ENCODE measurements at places on chromosomes 13 and 19.

DNA sequence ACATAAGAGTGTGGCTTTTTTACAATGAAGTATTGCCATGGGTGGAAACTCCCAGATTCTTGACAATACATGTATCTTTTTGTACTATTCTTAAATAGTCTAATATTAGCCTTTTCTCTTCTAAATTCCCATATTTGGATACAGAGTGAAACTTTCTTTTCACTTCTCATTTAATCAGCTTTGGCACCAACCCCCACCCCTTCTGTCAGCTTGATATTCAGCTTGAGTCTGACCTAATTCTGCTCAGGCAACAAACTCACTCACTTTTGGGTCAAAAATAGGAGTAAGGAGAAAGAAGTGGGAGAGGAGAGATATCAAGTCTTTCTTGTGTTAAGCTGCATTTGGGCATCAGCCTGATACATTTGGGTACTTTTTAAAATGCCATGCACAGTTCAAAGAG lies 397.5 kb downstream of the COG6 start:
- no peak for DNase-seq

DNA sequence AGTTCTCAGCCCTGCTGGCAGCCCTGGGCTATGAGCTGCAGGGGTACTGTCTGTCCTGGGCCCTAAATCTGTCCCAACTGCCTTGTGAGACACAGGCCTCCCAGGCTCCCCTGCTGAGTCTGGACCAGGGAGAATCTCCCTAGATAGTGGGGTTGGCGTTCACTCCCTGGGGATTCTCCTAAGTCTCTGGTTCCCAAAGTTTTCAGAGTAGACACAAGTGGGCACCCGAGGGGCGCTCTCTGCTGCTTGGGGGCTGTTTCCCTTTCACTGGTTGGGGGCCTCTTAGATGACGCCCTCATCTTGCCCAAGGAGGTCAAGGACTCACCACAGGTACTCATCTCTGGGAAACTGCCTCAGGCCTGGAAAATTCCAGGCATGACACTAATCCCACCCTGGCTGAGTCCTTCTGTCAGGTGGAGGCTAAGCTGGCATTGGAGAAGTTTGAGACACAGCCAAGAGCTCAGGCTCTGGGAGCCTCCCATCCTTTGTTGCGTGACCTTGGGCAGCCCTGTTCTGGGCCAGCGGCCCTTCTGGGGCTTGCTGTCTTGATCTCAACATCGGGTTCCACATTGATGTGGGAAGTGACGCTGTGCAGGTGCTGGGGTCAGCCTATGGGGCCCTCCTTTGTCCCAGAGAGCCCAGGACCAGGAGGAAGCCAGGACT lies 3.9 kb downstream of the RPL18A start:
- no peak for DNase-seq

DNA sequence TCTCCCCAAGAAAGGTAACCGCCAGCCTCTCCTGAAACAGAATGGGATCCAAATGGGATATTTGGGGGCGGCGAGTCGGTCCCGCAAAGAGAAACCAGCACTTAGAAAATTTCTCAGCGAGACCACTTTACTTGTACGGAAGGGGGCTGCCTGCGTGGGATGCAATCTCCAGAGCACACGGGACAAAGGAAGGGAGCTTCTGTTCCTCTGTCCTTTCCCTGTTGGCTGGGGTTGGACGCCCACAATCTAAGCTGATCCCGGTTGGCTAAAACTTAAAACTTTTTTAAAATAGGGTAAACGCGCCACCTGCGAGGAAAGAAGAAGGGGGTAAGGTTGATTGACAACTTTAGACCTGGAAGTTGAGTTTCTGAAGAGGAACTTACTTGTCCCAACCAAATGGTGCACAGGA lies 826 bp upstream of the BSG start:
- no peak for DNase-seq

DNA sequence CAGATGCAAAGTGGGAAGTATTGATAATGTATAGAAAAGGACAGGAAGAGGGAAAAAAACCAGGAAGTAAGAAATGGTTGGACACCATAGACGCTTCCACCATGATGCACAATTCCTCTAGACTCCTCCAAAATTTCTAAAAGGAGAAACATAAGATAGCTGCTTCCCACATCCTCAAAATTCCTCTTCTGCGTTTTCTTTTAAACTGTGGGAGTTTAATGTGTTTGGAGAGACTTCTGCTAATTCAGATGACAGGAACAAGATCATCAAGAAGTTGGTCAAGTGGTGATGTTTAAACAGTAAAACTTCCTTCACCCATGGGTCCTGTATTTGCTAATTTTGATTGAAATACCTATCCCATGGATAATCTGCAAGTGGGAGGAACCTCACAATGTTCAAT lies 130.2 kb downstream of the IRS2 start:
- no peak for DNase-seq

- DNase-seq: no peak
These were observed 4.0 kb upstream of the DLEU7 start for GRCh38 chr13:50847501-50847900.

GRCh38 chr13:102561933-102562332 lies 34.9 kb upstream of the TPP2 start:
- DNase-seq: no peak

GRCh38 chr13:32960626-32961025 lies 55.6 kb upstream of the KL start:
- no peak for DNase-seq

DNA sequence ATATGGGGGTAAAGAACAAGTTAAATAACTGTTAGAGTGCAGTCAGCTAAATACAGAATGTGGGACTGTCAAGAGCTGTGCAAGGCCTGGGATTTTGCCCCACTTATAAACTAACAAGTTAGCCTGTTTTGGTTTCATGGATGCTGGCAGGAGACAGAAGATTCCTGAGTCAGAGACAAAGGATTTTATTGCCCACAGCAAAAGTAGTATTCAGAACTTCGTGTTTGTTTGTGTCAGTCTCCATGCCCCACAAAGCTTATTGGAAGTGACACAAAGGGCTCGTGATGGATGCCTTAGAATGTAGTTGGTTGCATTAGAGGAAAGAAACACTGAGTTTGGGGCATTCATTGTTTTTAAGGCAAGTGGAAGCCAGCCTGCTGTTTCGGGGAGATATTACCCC lies 22.2 kb upstream of the SPRYD7 start:
- no peak for DNase-seq

GRCh38 chr13:77299587-77299986 lies 27.3 kb downstream of the MYCBP2 start:
- DNase-seq: no peak

GRCh38 chr19:4376028-4376670 lies 24.2 kb downstream of the SH3GL1 start:
- DNase-seq: no peak

DNA sequence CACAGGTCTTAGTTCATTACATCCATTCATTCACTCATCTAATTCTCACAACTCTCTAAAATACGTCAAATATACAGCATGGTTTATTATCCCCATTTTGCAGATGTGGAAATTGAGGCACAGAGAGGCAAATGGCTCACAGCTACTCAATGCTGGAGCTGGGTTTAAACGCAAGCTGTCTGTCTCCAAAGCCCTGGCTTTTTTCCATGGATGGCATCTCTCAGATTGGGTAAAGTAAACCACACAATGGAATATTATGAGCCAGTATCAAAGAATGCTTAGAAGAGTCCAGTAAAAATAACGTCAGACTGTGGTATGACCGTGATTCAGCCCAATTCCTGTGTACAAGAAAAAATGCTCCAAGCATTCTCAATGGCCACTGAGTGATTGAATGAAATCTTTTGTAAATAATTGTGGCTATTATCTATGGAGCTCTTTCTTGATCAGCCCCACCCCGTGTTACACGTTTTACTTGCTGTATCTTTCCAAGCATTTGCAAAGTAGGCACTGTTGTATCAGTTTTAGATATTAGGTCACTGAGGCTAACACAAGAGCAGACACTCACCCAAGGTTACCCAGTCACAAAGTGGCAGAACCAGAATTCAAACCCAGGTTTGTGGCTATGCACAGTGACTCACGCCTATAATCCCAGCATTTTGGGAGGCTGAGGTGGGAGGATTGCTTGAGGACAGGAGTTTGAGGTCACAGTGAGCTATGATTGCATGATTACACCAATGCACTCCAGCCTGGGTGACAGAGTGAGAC lies 5.5 kb upstream of the ACP7 start:
- no peak for DNase-seq

- DNase-seq: peak; percentile 62
These were observed 43.9 kb downstream of the CERS4 start for GRCh38 chr19:8252922-8253589.

DNA sequence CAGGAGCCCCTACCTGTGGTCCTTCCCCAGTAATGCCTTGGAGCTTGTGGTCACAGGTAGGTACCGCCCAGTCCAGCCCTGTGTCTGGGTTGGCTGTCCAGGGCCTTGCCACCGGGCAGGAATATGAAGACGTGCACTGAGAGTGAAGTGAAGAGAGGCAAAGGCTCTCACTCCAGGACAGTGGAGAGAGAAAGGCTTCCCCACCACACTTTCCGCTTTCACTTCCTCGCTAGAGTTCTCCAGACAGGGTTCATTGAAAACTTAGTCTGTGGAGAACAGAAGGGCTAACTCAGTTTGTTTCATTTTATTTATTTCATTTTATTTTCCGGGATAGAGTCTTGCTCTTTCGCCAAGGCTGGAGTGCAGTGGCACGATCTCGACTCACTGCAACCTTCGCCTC lies 14.2 kb downstream of the FCAR start:
- DNase-seq: no peak

- no peak for DNase-seq
These were observed 6.6 kb upstream of the SOX1 start for GRCh38 chr13:112060282-112060830.

GRCh38 chr19:10543420-10544241 lies at the start of gene ATG4D:
ATG4D (plus strand) TSS chr19:10543904; CDS start chr19:10544091, 187 bp downstream.
- peak; percentile 98 for DNase-seq

GRCh38 chr13:61414686-61415057 lies 977 bp downstream of the PCDH20 start:
- DNase-seq: no peak

DNA sequence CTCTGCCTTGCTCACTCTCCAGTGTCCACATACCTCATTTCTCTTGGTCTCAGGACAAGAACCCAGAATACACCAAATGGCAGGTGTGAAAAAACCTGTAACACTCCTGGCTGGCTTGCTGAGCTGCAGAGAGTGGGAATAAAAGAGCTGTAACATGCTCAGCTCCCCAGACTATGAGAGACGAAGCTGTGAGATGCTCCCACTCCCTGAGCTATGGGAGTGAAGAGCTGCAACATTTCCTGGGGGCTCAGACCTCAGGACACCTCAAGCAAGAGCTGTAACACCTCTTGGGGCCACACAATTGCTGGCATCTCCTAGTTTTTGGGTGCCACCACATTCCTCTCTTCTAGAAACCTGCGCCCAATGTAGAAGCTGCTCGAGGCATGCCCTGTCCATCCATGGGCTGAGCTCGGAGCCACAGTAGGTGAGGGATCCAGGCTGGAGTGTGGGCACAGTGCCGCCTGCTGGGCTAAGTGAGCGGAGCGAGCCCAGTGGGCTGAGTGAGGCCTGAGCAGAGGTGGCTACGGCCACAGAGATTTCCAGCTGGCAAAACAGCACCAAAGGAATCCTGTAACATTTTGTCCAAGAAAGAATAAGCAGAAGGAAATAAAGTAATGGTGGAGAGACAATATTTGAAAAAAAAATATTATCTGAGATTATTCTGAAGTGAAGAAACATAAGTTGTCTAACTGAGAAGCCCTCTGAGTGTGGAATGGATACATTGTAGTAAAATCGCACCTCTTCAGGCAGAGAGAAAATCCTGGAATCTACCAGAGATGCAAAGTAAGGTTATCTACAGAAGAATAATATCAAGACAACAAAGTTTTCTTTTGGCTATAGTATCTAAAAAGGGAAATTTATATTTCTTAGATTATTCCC lies 186.2 kb upstream of the PCDH9 start:
- DNase-seq: peak; percentile 66

- no peak for DNase-seq
These were observed 26.9 kb downstream of the SIN3B start for GRCh38 chr19:16856091-16856490.

- no peak for DNase-seq
These were observed 466.7 kb downstream of the TSHZ3 start for GRCh38 chr19:30882411-30883005.

DNA sequence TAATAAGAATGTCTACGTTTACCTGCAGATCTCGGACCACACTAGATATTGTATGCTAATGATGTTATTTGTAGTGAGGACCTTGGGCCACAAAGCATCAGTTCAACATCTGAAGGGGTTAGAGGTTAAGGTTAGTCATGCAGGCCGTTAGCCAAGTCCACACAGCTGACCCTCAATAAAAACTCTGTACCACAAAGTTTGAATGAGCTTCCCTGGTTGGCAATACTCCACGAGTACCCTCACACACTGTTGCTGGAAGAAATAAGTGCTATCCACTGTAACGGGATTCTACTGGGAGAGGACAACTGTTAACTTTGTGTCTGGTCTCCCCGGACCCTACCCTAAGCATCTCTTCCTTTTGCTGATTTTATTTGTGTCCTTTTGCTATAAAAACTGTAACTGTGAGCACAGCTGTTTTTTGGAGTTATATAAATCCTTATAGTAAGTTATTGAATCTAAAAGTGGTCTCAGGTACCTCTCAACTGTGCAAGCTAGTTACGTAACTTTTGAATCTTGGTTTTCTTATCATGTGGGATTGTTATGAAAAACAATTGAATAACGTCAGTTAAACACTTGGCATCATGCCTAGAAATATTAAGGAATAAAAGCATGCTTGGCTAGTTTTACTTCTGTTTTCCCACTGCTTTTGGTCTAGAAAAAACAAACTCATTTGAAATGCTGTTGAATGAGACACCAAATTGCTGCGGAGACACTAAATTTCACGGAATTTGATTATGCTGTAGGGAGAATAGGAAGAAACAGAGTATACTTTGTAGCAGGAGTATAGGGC lies 181.5 kb downstream of the DNAJC3 start:
- no peak for DNase-seq

DNA sequence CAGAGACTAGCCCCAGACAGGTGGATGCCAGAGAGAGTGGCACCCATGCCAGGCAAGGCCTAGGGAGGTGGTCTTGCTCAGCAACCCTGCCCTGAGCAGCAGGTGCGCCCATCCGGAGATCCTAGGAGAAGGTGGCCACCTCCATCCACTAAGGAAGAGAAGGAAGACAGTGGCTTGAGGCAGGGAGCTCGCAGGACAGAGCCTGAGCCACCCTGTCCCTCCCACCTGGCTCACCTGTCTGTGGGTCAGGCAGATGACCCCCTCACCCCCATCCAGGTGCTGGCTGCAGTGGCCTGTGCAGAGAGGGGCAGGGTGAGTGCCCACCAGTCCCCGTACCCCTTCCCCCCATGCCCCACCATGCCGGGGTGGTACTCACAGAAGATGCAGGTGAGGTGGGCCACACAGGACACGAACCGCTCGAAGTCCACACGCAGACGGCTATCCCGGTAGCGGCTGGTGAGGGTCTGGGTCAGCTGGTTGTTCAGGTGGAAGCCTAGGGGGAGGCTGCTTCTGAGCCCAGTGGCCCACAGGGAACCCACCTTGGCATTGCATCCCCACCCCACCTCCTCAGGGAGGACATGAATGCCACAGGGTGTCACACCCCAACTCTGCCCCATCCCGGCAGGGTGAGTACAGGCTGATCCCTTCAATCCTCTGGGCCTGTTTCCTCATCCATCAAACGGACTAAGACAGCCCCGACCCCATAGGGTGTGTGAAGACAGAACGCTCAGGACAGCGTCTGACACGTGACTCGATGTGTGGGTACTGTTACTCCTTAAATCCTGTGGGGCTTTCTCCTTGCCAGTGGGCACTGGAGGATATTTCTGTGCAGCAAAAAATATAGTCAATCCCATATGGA lies 13.3 kb downstream of the CAPN12 start:
- no peak for DNase-seq

Measured in NCI-H146 (cell line).